ENCODE measurements at places on chromosomes 3 and 15. TPM values are rescaled to one million over a fixed set of nuclear protein-coding genes. Genes with fewer than 3 reads are reported as not detected.
A peak's percentile ranks its signal among the peaks of the same experiment; 100 is the strongest.

DNA sequence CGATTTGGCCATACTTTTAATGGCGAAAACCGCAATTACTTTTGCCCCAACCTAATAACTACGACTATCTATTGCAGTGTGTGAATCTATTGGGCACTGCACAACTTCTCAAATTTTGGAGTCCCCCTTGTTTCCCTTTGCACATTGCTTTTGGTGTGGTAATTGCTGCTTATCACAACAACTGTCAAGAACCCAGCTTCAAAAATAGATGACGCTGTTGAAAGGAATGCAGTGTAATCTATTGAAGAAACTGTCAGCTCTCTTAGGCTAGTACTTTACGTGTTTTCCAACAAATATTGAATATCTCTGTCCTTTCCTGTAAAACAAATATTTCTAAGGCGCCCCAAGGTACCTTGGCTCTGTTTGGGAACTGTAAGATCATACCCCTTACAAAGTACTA is 222.8 kb upstream of the UBE2E2 start:
- H3K4me1 ChIP-seq, result peaks cover 7% of the 10 kb centered on the region
- H3K36me3 ChIP-seq, result no peaks in the 10 kb centered on the region
- peaks cover 12% of the 10 kb centered on the region for H3K27me3 ChIP-seq

DNA sequence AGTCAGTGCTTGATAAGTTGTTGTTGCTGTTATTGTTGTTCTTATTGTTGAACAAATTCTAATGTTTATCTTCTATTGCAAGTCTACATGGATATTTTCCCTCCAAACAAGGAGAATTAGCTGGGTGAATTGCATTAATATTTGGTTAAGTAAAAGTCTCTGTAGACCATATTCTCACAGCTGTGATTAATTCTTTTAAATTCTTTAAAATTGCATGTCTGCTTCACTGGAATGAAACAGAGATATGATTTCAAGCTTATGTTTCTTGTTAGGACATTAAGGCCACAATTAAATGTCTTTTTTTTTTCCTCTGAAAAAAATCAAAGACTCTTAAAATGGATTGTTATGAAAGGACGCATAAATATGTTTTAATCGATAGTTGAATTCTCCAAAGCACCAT is 153.4 kb downstream of the EBLN2 start:
- no peak overlapping the region for H3K27ac ChIP-seq
- no peak overlapping the region for H3K4me3 ChIP-seq
- no peaks in the 10 kb centered on the region for H3K36me3 ChIP-seq

DNA sequence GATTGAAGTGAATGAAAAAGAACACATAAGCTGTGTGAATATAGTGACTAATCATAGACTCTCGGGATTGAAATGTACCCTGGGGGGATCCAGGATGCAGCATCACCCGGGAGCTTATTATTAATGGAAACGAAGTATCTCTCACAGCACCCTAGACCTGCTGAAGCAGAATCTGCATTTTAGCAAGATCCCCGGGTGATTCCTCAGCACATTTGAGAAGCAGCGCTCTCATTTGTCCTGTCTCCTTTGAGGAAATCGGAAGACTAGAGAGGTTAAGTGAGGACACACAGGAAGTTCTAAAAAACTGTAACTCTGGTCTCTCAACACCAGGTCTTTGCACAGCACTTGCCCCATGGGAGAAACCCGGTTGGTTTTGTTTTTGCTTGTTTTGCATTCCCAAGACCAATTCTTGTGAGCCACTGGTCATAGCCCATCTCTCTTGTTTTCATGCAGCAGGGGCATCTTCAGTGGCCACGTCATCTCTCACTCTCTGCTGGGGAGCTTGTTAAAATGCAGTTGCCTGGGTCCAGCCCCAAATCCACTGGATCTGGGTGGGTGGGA is 30.2 kb downstream of the ZNF710 start:
- peaks cover 28% of the 10 kb centered on the region for H3K4me1 ChIP-seq
- no peak overlapping the region for H3K27ac ChIP-seq
- DNase-seq, result peak; percentile 23
- peaks cover 4% of the 10 kb centered on the region for H3K36me3 ChIP-seq
- H3K27me3 ChIP-seq, result no peaks in the 10 kb centered on the region

- H3K36me3 ChIP-seq, result no peaks in the 10 kb centered on the region
- DNase-seq, result no peak
- no peaks in the 10 kb centered on the region for H3K27me3 ChIP-seq
- H3K4me3 ChIP-seq, result no peak overlapping the region
- H3K27ac ChIP-seq, result no peak overlapping the region
Measured at GRCh38 chr3:13768453-13768852, 111.4 kb downstream of the WNT7A start.

GRCh38 chr3:157373783-157374182 is 62.9 kb upstream of the PTX3 start:
- H3K4me3 ChIP-seq, result no peak overlapping the region
- no peaks in the 10 kb centered on the region for H3K27me3 ChIP-seq
- no peak for DNase-seq
- no peak overlapping the region for H3K27ac ChIP-seq
- no peaks in the 10 kb centered on the region for H3K4me1 ChIP-seq

- no peak overlapping the region for H3K27ac ChIP-seq
- H3K36me3 ChIP-seq, result no peaks in the 10 kb centered on the region
- DNase-seq, result no peak
- H3K4me1 ChIP-seq, result peaks cover 15% of the 10 kb centered on the region
- H3K4me3 ChIP-seq, result no peak overlapping the region
Measured at GRCh38 chr15:81174125-81174791, 22.4 kb upstream of the IL16 start.

DNA sequence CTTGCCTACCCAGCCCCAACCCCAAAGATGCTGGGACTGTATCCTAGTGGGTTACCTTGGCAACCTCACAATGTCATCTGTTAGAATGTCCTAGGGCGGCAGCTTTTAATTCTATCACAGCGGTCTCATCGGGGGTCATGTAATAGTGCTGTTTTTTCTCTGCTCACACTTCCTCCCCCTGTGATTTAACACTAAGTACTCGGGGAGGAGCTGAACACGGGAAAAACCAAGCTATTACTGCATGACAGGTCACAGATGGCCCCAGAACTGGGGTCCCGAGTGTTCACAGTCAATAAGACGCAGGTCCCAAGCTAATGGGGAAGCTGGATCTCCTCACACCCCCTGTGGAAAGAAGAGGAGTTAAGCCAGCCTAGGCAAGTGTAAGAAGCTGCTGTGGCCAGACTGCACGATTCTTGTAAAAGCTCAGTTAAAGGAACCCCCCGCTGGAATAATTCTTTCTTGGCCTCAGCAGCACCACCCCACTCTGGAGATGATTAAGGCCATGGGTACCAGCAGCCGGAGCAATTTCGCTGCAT is 2.5 kb upstream of the RFTN1 start:
- H3K27me3 ChIP-seq, result peaks cover 15% of the 10 kb centered on the region
- no peaks in the 10 kb centered on the region for H3K4me1 ChIP-seq
- no peak overlapping the region for H3K4me3 ChIP-seq
- no peak for DNase-seq
- no peaks in the 10 kb centered on the region for H3K36me3 ChIP-seq
- no peak overlapping the region for H3K27ac ChIP-seq

DNA sequence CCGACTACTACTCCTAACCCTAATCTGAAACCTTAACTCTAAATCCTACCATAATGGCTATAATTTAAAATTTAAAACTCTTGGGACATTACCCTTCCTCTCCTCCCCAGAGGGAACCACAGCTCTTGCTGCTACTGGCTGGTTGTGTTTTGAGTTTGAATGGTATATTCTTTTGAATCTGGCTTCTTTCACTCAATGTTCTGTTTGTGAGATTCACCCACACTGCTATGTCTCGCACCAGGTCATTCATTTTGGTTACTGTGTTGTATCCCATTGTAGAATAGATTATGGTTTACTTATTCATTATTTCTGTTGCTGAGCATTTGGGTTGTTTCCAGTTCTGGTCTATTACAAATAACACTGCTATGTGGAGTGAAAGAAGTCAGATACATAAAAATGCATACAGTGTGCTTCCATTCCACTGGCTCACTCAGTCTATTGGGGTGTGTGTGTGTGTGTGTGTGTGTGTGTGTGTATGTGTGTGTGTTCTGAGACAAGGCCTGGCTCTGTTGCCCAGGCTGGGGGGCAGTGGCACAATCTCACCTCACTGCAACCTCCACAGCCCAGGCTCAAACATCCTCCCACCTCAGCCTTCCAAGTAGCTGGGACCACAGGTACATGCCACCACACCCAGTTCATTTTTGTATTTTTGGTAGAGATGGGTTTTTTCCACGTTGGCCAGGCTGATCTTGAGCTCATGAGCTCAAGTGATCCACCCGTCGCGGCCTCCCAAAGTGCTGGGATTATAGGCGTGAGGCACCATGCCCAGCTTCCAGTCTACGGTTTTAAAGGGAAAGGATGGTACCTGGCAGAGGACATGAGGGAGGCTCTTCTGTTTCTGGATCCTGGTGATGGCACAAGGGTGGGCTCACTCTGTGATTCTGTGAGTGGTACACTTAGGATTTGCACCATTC is 19.2 kb upstream of the SYNM start:
- no peak overlapping the region for H3K27ac ChIP-seq
- no peaks in the 10 kb centered on the region for H3K4me1 ChIP-seq
- DNase-seq, result no peak
- H3K36me3 ChIP-seq, result no peaks in the 10 kb centered on the region
- peaks cover 46% of the 10 kb centered on the region for H3K27me3 ChIP-seq
- no peak overlapping the region for H3K4me3 ChIP-seq

GRCh38 chr3:4712109-4712508 is 219.0 kb downstream of the ITPR1 start:
- H3K4me1 ChIP-seq, result peaks cover 22% of the 10 kb centered on the region
- H3K36me3 ChIP-seq, result no peaks in the 10 kb centered on the region
- peak overlapping the region; percentile 42 for H3K4me3 ChIP-seq
- H3K27ac ChIP-seq, result peak overlapping the region; percentile 46
- no peaks in the 10 kb centered on the region for H3K27me3 ChIP-seq

DNA sequence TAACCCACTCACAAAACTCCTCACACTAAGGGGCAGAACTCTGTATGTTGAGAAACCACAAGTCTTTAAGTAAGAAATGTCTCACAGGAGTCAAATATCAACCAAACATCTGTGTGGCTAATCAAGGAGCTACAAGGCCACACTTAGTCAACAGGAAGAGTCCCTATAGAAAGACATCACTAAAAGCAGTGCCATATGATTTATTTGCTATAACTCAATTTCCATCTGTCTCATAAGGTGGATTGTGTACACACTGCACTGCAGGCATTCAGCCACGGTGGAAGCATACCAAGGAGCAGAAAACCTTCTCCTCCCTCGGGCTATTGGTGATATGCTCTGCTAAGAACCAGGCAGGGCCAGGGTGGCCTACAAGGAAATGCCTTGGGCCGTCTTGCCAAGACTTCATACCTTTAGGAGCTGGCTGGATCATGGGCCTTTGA is 197.6 kb upstream of the CFAP20DC start:
- no peaks in the 10 kb centered on the region for H3K36me3 ChIP-seq
- no peak for DNase-seq
- no peaks in the 10 kb centered on the region for H3K27me3 ChIP-seq

- DNase-seq, result no peak
- no peak overlapping the region for H3K27ac ChIP-seq
- peaks cover 79% of the 10 kb centered on the region for H3K27me3 ChIP-seq
- no peaks in the 10 kb centered on the region for H3K36me3 ChIP-seq
- no peak overlapping the region for H3K4me3 ChIP-seq
Measured at GRCh38 chr3:14843321-14843720, 24.6 kb downstream of the FGD5 start.

DNA sequence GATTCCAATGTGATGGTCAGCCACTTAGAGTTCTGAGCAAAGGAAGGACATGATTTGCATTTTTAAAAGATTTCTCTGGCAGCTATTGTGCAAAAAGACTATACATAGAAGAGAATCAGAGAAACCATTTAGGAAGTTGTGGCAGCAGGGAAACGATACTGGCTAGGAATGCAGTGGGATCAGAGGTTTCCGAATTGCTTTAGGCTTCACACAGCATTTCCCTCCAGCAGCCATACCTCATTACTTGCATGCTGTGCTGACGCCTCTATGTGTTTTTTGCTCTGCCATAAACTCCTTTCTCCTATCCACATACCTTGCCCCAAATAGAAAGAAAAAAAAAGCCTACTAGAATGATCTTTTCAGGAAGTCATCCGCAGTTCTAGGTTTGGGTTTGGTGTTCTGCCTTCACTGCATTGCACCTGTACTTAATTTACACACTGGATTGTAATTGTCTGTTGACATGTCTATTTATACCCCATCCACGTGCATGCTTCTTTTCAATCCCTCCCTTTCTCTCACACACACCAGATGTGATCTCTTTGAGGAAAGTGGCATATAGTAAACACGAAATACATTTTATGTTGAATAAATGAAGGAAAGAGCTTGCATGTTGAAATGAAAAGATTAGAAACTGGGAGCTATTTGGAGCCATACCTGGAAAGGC is 860.3 kb upstream of the SEMA6D start:
- no peak for DNase-seq
- H3K27me3 ChIP-seq, result no peaks in the 10 kb centered on the region
- peaks cover 5% of the 10 kb centered on the region for H3K4me1 ChIP-seq
- no peak overlapping the region for H3K27ac ChIP-seq

DNA sequence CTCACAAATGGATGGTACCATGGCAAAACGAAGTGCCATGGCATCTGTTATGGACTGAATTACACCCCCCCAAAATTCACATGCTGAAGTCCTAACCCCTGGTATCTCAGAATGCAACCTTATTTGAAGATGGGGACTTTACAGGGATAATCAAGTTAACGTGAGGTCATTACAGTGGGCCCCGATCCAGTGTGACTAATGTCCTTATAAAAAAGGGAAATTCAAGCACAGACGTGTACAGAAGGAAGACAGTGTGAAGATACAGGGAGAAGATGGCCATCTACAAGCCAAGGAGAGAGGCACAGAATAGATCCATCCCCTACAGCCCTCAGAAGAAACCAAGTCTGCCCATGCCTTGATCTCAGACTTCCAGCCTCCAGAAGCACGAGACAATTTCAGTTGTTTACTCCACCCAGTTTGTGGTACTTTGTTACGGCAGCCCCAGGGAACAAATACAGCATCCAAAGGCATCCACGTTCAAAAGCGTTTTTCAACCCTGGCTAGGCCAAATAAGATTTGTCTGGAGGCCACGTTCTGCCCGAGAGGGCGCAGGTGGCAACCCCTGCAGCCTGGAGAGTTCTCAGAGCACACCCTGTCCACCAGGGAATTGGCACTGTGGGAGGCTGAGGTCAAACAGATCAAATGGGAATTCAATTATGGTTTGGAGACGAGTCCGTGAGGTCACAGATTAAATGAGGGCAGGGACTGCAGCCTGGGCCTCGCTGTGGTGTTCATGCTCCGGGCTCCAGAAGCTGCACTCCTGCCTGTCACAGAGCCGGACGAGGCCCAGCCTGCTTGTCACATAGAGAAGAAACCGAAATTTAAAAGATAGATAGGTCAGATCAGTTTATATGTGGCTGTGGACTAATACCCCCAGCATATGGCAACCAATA is 494.8 kb downstream of the SHQ1 start:
- no peak for DNase-seq
- no peak overlapping the region for H3K27ac ChIP-seq
- peaks cover 12% of the 10 kb centered on the region for H3K4me1 ChIP-seq
- H3K4me3 ChIP-seq, result no peak overlapping the region
- no peaks in the 10 kb centered on the region for H3K36me3 ChIP-seq

The XYLB gene
- 4.4 TPM for total RNA-seq

The CLDND1 gene
- 128 TPM for total RNA-seq

The SLC28A1 gene
- total RNA-seq, result not detected

The SLC22A14 gene
- total RNA-seq, result 0.64 TPM

The LYSMD2 gene
- total RNA-seq, result 14.3 TPM

The DOCK3 gene
- 0.34 TPM for total RNA-seq

The STRC gene
- total RNA-seq, result 1.0 TPM

The GPR27 gene
- 6.3 TPM for total RNA-seq

Data from MCF 10A (cell line).